Activated CD4-positive, alpha-beta T cell treated with anti-CD3 and anti-CD28 coated beads, Interleukin-2, amount 10 ng/mL, durations not matched to agents 24 days and 14 days (primary cell): ENCODE measurements at places on chromosomes 1 and 21. TPM values are rescaled to one million over a fixed set of nuclear protein-coding genes. Genes with fewer than 3 reads are reported as not detected.

PHLDA3 gene
- total RNA-seq: 11.7 and 12.0 TPM in 2 replicates

SLC9C2 gene
- total RNA-seq: not detected in 2 replicates

PGLYRP3 gene
- not detected in 2 replicates for total RNA-seq

SAMD13 gene
- total RNA-seq: 0.21 TPM in 1 of 2 replicates, not detected in the other

OR2T35 gene
- total RNA-seq: not detected in 2 replicates
